NB4 (cell line): ENCODE measurements at places on chromosomes 2 and 18.

GRCh38 chr2:861655-862354, 88.8 kb upstream of the SNTG2 start:
- DNase-seq = no peak

- peak; percentile 64 for DNase-seq
Observed at GRCh38 chr2:209821806-209822205, 50.2 kb downstream of the UNC80 start.

DNA sequence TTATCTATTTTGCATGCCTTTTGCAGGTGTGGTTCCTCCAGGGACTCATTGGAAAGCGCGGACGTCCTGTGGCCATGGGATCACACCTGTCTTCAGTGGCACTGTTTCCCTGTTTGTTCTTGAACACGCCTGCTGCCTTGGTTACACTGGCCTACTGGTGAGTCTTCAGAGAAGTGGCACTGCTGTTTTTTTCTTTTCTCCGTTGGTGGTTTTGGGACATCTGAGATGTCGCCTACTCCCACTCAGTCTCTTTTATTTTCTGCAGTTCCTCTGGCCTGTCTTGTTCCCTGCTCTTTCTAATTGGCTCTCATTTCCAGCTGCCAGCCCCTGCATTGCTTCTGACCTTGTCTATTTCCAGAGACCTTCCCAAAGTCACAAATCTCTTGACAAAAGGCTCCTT, 35.7 kb upstream of the POU3F3 start:
- DNase-seq = no peak

GRCh38 chr2:240727439-240727838, 35.8 kb downstream of the AQP12A start:
- no peak for DNase-seq

DNA sequence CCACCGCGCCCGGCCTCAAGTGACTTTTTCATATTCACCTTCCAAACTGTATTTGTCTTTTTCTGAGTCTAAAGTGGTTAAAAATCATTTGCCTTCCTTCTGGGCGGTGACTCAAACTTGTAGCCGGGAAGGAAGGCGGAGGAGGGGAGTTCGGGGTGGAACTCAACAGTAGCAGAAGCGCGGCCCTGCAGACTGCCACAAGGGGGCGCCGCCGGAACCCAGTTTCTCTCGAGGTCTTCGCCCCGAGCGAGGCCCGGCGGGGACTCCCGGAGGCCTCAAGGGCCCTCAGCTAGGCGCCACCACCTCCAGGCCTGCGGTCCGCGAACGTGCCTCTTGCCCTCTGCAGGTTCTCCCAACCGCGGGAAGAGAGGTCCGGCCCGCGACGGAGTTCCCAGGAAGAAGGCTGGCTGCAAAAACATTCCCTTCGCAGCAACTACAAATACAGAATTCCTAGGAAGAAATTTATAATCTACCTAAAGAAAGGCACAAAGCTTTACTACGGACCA, 16.8 kb upstream of the ITM2C start:
- peak; percentile 95 for DNase-seq

- DNase-seq = no peak
Observed at GRCh38 chr18:42730272-42730671, 385.2 kb downstream of the RIT2 start.

GRCh38 chr2:64186699-64187605, 42.7 kb upstream of the PELI1 start:
- peak; percentile 64 for DNase-seq

GRCh38 chr2:6381326-6381725, 484.4 kb downstream of the CMPK2 start:
- DNase-seq = no peak

DNA sequence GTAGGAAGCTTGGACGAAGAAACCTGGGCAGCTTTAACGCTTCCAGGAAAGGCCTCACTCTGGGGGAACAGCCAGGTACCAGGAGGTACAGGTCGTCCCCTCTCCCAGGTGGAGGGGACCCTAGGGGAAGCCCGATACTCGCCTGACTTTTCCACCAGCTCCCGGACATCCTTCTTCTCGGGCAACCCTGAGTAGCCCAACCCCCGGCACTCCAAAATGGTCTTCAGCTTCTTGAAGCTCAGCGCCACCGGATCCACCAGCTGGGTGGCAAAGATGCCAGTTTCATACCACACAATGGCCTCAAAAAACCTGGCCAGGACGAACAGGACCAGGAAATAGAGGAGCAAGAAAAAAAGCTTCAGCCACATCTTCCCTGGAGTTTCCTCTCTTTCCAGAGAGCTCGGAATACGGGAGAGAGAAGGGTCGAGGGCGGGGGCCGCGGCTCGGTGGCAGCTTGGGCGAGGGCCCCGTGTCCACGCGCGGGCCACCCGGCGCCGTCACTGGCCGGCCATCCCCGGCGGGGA, 1.1 kb downstream of the RNF103 start:
- peak; percentile 56 for DNase-seq

DNA sequence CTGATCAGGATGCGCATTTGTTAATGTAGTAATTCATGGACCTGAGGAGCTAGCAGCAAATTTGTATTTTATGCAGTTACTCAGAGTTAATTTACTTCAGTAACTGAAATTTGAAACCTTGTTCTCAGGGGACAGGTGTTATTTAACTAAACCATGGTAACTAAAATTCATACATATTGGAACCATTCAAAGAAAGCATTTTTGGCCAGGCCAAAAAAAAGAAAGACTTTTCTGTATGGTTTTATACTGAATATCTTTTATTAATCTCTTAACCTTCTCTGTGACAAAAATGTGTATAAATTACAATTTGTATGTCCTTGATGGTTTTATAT, 4.4 kb upstream of the KLHL23 start:
- no peak for DNase-seq

DNA sequence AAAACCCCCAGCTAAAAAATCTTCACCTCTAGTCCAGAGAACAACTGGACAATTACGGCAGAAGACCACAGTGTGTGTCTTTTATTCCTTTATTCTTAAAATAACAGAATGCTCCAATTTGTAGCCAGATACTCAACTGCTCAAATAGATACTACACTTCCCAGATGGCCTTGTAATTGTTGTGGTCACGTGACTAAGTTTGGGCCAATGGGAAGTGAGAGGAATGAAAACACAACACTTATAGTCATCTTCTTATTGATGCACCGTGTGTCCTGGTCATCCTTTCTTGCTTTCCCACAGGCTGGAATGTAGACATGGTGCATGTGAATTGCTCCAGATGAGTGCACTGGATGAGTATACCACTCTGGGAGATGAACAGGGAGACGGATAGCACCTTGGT, 145.1 kb downstream of the CDC42EP3 start:
- DNase-seq = peak; percentile 33

DNA sequence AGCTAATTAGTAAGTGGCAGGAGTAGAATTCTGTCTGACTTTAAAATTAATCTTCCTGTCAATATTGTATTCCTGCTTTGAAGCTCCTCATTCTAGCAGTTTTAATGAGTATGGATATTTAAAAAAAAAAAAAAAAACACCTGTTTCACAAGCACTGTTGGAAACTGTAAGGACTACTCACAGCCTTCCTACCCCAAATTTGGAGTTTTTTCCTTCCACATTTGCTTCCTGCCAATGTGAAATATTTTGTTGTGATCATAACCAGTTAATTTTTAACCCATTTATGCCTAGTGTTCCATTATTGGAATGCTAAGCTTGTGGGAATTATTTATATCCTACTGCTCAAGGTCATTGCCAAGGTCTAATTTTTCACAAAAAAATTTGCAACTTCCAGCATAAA, 36.1 kb upstream of the SCYGR2 start:
- DNase-seq = no peak

GRCh38 chr2:120330946-120331822, 14.8 kb upstream of the INHBB start:
- no peak for DNase-seq

GRCh38 chr2:204129591-204130294, 193.2 kb downstream of the ICOS start:
- DNase-seq = no peak

DNA sequence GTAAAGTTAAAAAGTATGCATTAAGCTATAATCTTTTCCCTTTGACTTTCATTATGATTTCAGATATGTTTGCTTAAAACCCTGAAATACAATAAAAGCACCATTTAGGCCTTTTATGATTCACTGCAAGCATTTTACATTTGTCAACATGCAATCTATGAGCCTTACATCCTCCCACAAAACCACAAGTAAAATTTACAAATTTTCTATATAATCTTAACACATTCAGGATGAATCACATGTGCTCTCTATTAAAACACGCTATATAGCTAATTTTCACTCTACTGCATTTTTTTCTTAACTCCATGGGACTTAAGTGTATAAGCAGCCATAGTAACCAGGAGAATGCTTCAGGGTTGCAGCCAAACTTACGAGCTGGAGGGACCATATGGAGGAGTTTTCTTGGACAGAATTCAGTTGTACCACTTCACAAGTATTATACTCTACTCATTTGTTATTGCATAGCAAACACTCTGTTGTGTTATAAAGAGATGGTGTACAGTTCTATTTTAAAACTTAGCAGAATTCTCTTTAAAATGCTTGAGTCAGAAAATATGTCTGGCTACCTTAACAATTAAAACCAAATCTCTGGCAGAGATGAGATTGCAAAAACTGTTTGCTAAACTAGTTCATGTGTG, 293.2 kb downstream of the ALK start:
- DNase-seq = no peak

GRCh38 chr2:223315813-223316212, 263.8 kb downstream of the KCNE4 start:
- no peak for DNase-seq

DNA sequence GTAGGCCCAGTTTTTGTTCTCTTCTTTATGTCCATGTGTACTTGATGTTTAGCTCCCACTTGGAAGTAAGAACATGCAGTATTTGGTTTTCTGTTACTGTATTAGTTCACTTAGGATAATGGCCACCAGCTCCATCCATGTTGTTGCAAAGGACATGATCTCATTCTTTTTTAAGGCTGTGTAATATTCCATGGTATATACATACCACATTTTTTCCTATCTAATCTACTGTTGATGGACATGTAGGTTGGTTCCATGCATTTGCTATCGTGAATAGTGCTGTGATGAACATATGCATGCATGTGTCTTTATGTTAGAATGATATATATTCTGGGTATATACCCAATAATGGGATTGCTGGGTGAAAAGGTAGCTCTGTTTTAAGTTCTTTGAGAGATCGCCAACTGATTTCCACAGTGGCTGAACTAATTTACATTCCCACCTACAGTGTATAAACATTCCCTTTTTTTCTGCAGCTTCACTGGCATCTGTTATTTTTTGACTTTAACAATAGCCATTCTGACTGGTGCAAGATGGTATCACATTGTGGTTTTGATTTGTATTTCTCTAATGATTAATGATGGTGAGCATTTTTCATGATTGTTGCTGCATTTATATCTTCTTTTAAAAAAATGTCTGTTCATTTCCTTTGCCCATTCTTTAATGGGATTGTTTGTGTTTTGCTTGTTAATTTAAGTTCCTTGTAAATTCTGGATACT, 22.9 kb downstream of the LTBP1 start:
- no peak for DNase-seq

- DNase-seq = no peak
Observed at GRCh38 chr2:229339618-229340017, 68.5 kb upstream of the PID1 start.

DNA sequence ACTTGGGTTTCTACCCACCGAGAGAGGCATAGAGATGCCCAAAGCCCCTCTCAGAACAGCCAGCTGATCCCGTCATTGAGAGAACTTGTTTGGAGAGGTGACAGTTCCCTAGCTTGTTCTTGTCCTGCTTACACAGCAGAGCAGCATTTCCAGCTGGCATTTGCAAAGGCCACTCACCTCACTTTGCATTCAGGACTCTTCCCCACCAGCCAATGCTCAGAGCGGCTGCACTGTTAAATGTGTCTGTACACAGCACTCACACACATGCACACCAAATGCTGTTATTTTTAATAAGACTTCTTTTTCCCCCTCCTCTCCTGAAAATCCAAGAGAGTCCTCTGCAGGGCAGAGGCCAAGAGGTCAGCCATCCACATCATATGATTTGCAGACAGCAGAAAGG, 104.6 kb upstream of the SLC14A2 start:
- no peak for DNase-seq

DNA sequence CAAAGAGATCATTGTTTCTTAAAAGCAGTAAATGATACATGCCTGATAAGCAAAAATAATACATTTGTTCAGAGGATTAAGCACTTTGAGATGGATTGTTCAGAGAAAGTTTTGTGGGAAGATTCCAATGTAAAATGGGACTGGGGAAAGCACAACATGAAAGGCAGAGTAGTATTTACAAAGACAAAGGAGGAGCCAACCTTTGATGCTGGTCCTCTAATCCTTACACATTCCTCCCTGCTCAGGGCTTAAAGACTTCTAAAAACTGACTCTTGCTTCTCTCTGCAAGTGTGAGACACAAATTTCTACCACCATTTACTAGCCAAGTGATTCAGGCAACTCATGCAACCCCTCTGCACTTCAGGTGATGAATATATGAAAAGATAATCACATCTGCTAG, 47.2 kb upstream of the REG3G start:
- no peak for DNase-seq

GRCh38 chr2:203059567-203060240, 45.0 kb downstream of the NBEAL1 start:
- no peak for DNase-seq

DNA sequence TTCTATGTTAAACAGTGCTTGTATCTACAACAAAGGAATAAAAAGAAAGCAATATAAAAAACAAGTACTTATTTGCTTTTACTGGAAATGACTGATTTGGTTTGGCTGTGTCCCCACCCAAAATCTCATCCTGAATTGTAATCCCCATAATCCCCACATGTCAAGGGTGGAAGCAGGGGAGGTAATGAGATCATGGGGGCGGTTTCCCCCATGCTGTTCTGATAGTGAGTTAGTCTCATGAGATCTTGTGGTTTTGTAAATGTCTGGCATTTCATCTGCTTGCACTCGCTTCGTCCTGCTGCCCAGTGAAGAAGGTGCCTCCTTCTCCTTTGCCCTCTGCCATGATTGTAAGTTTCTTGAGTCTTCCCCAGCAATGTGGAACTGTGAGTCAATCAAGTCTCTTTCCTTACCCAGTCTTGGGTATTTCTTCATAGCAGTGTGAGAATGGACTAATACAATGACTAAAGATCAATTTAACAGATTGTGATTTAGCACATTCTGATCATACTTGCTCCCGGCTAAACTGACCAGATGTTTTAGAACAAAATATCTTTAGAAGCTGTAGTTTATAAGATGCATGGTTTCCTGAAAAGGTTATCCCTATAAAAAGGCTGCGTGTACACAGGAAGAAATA, 19.9 kb downstream of the PTH2R start:
- peak; percentile 6 for DNase-seq

DNA sequence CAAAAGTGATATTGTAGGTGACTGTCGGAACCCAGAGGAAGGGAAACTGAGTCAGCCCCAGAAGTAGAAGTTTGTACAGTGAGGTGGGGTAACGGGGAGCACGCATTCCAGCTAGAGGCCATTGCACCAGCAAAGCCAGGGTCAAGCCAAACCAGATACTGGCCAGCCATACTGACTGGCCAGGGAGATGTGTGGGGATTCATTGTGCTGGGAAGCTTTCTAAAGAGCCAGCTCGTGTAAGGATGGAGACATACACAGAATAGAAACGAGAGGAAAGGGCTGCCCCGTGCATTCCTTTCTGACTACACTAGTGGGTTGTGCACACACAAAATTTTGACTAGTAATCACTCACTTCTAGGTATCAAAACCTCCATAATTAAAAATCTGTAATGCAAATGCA, 175.3 kb upstream of the PID1 start:
- no peak for DNase-seq

GRCh38 chr2:101710471-101711318, 13.2 kb downstream of the MAP4K4 start:
- peak; percentile 45 for DNase-seq

GRCh38 chr2:24179683-24180082, 4.8 kb downstream of the FAM228A start:
- peak; percentile 86 for DNase-seq

GRCh38 chr2:212488611-212489010, 50.0 kb downstream of the ERBB4 start:
- DNase-seq = no peak
